Activated T-helper 2 cell treated with anti-CD3 and anti-CD28 coated beads, Interferon-gamma antibody, Interleukin-2, Interleukin-4, amounts not matched to agents 10 μg/mL and 5 μg/mL and 100 μg/mL, durations not matched to agents 14 hours and 24 hours and 36 hours (primary cell): ENCODE measurements at places on chromosomes 6 and 20. TPM values are rescaled to one million over a fixed set of nuclear protein-coding genes. Genes with fewer than 3 reads are reported as not detected.

Gene CRISP2
- not detected in 2 replicates for total RNA-seq

Gene SPATS1
- not detected in 2 replicates for total RNA-seq

Gene ARMH2
- total RNA-seq = not detected in 2 replicates

DNA sequence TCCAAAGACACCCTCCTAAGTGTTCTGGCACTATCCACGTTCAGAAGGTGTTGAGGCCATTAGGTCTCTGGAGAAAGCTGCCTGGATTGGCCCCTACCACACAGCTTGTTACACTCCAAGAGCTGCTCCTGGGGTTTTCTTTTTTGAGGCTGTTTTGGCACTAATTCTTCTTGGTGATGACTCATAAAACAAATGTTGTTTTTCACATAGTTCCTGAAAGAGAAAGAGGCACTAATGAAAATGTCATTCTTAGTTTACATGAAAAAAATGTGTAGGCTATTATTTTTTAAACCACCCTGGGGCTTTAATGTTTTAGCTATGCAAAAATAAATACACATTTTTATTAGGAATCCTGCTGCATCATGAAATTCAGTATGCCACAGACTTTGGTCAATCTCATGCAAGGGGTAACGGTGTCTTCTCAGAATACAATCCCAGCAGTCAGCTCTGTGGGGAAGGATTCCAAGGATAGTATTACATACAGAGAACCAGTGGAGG lies 38.1 kb downstream of the TBPL1 start:
- no peak for DNase-seq

GRCh38 chr20:3307078-3307477 lies 68.1 kb upstream of the SLC4A11 start:
- DNase-seq = no peak

- DNase-seq = no peak
Observed at GRCh38 chr20:57870597-57871236, 160.9 kb upstream of the PMEPA1 start.

DNA sequence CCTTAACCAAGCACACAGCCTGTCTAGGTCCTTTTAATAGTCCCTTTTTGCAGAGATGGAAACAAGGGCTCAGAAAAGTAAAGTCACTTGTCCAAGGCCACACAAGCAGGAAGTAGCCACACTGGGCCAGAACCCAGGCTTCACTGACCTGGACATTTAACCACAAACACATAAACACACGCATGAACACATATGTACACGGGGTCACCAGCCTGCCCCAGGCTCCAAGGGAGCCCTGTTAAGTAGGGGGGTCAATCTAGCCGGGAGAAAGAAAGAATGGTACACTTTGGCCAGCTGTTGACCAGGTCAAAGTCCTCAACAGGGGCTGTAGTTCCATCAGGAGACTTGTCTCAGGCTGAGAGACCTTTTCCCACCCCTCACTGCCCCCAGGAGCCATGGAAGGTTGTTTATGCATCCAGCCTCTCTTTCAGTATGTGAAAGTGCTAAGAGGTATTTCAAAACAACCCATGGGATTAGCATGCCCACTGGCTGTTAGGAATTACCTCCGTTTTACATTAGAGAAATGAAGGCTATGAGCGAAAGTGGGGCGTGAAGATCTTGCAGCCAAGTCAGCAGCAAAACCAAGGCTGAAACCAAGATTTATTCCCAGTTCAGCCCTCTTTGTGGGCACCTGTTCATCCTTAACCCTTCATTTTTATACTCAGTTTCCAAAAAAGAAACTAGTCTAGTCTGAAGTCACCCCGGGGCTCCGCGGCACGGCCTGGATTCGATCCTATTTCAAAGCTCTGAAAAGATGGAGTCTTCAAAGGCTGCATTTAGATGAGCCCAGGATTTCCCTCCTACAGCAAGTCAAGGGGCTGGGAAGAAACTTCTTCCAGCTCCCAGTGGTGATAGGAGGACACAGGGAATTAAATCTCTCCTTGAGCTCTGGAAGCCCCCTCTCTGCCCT lies 9.8 kb downstream of the SDC4 start:
- DNase-seq = no peak

GRCh38 chr20:7029019-7029418 lies 261.5 kb downstream of the BMP2 start:
- DNase-seq = no peak

DNA sequence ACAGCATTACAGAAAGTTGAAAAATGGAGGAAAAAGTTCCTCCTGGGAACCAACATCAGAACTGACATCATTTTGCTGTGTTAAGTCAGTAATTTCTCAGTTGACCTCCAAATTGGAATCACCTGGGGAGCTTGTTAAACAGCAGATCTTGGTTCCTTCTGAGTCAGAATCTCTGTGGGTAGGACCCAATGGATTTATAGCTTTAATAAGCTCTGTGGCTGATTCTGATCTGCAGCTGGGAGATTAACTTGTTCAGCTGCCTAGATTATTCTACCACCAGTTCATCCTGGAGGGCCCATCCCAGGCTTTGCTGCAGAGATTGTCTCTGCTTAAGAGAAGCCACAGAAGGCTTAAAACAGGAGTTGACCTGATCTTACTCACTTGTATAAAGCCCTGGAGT lies 90.7 kb upstream of the POPDC3 start:
- no peak for DNase-seq

DNA sequence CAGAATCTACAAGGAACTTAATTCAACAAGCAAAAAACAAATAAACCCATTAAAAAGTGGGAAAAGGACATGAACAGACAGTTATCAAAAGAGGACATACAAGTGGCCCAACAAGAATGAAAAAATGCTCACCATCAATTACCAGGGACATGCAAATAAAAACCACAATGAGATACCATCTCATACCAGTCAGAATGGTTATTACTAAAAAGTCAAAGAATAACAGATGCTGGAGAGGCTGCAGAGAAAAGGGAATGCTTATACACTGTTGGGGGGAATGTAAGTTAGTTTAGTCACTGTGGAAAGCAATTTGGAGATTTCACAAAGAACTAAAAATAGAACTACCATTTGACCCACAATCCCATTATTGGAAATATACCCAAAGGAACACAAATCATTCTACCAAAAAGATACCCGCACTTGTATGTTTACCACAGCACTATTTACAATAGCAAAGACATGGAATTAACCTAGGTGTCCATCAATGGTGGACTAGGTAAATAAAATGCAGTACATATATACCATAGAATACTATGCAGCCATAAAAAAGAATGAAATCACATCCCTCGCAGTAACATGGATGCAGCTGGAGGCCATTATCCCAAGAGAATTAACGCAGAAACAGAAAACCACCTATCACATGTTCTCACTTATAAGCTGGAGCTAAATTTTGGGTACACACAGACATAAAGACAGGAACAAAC lies 48.4 kb downstream of the RNGTT start:
- DNase-seq = no peak

DNA sequence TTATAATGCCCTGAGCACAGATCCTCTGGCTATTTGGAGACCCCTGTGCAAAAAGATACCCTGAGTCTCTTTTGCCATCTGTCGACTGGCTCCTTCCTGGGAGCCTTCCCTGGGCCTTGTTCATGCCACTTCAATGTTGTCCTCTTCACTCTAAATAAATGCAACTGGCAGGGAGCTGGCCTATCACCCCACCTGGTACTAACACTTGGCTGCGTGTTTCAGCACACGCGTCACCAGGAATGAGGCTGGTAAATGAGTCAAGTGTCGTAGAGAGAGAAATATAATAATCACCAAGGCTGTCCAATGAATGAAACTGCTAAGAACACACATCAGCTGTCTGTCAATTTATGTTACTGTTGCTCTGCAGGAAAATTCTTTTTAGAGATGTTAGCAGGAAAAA lies 374.6 kb upstream of the JARID2 start:
- no peak for DNase-seq

DNA sequence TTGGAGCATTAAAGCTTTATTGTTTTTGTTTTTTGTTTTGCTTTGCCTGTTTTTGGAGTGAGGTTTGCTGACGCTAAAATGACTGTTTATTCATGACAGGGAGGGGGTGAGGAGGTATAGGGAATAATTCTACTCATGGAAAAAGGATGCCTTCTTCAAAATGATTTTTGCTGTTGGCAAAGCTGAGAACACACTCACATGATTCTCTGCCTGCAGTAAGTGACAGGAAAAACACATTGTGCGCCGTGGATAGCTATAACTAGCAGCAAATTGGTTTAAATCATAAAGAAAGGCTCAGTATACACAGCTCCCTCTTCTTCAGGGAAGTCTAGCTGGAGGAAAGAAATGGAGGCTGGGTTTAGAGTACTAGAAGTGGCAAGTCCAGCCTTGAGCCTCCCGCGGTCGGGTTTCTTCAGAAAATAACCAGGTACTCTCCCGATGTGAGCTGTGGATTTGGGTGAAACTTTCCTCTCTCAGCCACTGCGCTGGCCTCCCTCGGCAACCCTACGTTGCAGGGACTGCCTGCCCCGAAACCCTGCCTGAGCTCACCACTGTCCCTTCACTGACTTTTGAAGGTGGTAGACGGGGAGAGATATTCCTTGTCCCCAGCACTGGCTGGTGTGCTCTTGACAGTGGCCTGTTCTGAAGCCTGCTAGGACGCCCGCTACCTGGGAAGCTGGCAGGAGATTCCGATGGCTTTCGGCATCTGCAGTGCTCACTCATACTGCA lies 278.2 kb downstream of the NRN1 start:
- no peak for DNase-seq

DNA sequence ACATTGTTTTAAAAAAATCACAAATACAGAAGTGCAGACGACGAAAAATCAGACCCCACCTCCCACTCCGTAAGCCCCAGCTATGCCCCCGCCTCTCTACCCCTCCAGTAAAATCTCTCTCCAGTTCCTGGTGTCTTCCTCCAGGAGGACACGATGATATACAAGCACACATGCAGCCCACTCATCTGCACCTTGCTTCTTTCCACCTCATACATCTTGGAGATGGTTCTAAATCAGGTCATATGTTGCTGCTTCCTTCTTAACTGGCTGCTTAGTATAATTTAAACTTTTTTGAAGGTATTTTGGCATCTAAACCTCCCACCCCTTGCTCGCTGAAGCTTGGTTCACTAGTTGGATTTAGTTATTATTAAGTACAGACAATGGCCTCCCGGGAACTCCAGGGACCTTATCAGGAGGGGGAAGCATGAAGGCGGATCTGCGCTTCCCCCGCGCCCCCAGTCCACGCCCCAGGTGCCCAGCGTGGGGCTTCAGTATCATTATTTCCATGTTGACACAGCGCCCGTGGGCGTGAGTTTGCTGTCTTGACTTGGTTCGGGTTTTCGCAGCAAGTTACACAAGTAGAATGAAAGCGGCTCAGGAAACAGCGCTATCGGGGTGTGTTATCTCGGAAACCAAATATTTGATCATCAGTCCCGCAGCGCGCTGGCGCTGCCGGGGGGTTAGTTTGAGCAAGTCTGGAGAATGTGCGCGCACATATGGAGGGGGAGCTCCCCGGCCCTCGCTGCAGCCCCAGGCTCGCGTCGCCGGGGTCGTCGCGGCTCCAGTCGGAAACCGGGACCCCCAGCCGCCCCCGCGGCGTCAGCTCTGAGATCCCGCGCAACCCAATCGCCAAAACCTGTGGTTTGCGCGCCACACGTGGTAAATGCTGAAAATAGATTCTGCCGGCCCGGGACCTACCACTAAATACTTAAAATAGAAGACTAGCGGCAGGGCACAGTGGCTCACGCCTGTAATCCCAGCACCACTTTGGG lies 2.3 kb downstream of the BMP7 start:
- DNase-seq = no peak

DNA sequence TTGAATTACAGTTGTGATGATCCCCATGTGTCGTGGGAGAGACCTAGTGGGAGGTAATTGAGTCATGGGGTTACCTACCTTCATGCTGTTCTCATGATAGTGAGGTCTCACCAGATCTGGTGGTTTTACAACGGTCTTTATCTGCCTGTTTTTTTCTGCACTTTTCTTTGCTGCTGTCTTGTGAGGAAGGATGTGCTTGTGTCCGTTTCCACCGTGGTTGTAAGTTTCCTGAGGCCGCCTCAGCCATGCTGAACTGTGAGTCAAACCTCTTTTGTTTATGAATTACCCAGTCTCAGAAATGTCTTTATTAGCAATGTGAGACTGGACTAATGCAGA lies 6.5 kb upstream of the RANBP9 start:
- DNase-seq = no peak

DNA sequence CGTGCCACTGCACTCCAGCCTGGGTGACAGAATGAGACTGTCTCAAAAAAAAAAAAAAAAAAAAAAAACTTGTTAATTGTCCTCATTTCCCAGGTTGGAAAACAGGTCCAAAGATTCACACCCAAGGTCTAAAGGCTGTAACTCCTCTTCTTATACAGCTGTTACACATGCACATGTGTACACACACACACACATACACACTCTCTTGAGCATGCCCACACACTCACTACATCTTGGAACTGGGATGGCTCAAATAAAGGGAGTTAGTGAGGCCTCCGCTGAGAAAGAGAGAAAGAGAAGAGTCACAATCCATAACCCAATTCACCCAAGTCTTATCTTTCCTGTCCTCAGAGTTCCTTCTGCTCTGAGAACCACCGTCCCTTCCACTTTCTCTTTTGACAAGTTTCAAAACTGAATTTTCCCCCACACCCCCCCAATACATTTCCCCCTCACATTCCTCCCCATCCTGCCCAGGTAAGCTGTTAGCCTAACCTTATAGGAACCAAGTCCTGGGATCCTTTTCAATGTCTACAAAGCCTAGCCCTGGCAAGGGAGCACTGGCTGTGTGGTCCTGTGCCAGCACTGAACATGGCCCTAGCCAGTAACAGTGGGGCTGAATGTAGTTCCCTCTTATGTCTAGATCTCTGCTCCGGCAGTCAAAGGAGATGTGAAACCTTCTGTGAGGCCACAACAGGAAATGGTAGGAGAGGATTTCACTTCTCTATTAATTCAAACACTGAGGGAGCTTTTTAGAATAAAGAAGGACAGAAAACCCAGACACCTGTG lies 3.2 kb upstream of the HLA-DMB start:
- DNase-seq = peak; percentile 34

GRCh38 chr6:4313044-4313686 lies 177.8 kb upstream of the ECI2 start:
- DNase-seq = no peak

GRCh38 chr6:69791065-69791471 lies 5.7 kb downstream of the LMBRD1 start:
- no peak for DNase-seq

GRCh38 chr6:127864701-127865100 lies 36.2 kb downstream of the THEMIS start:
- no peak for DNase-seq

DNA sequence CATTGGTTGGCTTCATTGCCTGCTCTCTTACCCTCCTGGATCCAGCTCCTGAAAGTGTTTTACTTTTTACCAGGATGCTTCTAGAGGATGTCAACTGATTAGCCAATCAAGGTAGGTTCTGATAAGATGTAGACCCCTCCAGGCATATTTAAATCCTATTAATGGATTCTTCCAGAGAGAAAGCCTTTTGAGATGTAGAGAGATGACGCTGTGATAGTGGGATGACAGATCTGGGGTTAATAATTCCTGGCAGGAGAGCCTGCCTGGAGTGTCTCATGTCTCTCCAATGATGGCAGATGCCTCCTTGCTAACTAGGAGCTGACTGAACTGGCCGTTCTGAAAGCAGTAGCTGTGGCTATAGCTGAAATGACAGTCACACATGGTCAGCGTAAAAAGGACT lies 116.9 kb upstream of the DTNBP1 start:
- no peak for DNase-seq

GRCh38 chr6:11586536-11586935 lies 49.0 kb downstream of the TMEM170B start:
- DNase-seq = no peak
